ENCODE measurements at places on chromosomes 4 and X.

GRCh38 chr4:162837679-162838078, 329.0 kb downstream of the NAF1 start:
- DNase-seq = no peak

DNA sequence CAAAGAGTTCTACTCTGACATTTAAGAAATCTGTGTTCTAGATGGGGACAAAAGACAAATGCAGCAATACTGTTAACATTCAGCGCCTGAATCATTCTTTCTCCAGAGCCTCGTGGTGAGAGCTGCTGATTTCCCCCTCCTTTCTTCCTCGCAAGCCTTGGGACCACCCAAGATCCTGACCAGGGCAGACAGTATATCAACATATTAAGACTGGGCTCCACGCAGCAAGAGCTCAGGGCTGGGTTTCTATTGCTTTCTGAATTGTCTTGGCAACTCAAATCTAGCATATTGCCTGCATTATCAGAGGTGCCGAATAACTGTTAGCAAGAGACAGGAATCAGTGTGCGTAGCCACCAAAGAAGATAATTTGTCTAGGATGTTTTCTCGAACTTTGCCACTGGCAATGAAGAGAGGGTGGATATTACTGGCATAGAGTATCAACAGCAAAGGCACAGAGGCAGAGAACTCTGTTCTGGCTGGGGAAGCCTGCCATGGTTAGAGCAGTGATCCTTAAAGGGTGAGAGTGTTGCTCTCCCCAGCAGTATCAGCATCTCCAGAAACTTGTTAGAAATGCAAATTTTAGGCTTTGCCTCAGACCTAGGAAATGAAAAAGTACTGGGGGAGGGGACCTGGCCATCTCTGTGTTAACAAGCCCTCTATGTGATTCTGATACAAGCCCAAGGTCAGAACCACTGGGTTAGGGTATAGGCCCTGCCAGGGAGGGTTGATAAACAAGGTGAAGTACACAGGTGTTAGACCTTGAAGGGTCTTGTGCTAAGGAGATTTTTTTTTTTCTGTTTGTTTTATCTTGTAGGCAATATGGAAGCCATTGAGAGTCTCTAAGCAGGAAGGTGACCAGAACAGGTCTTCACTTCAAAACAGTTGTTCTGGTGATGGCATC, 46.2 kb upstream of the MID1IP1 start:
- no peak for DNase-seq

DNA sequence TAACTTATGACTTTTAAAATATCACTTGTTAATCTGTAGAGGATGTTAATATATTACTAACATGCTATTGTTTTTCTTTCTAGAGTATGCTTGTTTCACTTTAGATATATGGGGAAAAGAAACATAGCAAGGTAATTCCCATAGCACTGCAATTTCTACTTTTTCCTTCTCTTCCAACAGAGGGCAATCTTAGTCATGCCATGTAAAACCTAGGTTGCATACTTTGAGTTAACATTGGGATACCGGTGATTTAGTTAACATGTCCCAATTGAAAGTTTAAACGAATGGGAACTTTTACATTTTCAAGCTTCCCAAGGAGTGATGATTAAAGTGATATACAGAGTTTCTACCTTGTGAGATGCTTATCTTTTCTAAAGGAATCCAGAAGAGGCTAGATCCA, 89.4 kb upstream of the IL13RA1 start:
- no peak for DNase-seq

DNA sequence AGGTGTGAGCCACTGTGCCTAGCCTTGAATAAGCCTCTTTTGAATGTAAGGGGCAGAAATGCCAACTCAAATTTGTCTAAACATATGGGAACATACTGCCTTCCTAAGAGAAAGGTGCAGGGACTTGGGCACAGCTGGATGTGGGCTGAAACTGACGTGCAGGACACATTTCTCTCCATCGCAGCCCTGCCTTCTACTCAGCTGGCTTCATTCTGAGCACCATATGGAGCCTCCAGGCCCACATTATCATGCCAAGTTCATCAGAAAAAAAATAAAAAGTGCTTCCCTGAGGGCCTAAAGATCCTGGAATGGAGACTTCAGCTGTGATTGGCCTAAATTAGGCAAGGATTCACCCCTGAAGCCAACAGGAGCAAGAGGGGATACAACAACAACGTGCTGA, 386.2 kb downstream of the RAB28 start:
- no peak for DNase-seq
